ENCODE measurements at places on chromosomes 5 and 9. TPM values are rescaled to one million over a fixed set of nuclear protein-coding genes. Genes with fewer than 3 reads are reported as not detected.
A peak's percentile ranks its signal among the peaks of the same experiment; 100 is the strongest.

ZNF883 gene
- total RNA-seq, result not detected

F2RL1 gene
- total RNA-seq, result 0.41 TPM

- no peak for DNase-seq
Measured at GRCh38 chr9:122930541-122931225, 629 bp downstream of the ZBTB26 start.

GRCh38 chr5:178557416-178557815 is 32.8 kb downstream of the COL23A1 start:
- no peak for DNase-seq

GRCh38 chr9:127586096-127586495 is 26.0 kb upstream of the STXBP1 start:
- DNase-seq, result no peak

DNA sequence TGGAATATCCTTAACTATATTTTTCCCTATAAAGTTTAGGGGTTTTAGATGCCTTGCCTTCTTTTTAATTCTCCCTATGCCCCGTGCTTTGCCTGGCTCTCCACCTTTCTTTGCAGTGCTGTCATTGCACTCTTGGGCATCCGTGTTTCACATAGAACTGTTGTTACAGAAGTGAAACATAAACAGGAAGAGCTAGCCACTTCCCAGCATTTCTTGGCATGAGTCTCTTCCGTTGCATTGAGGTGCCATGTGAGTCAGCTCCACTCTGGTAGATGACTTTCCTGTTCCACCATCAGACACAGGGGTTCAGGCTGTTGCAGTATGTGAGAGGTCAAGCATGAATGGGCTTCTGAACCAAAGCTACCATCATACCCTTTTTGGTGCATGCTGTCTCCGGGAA is 73.4 kb downstream of the ANGPTL2 start:
- DNase-seq, result peak; percentile 74

Measured in SJSA1 (cell line).